CD4-positive, CD25-positive, alpha-beta regulatory T cell (primary cell): ENCODE measurements at places on chromosomes 13 and 19. TPM values are rescaled to one million over a fixed set of nuclear protein-coding genes. Genes with fewer than 3 reads are reported as not detected.

DNA sequence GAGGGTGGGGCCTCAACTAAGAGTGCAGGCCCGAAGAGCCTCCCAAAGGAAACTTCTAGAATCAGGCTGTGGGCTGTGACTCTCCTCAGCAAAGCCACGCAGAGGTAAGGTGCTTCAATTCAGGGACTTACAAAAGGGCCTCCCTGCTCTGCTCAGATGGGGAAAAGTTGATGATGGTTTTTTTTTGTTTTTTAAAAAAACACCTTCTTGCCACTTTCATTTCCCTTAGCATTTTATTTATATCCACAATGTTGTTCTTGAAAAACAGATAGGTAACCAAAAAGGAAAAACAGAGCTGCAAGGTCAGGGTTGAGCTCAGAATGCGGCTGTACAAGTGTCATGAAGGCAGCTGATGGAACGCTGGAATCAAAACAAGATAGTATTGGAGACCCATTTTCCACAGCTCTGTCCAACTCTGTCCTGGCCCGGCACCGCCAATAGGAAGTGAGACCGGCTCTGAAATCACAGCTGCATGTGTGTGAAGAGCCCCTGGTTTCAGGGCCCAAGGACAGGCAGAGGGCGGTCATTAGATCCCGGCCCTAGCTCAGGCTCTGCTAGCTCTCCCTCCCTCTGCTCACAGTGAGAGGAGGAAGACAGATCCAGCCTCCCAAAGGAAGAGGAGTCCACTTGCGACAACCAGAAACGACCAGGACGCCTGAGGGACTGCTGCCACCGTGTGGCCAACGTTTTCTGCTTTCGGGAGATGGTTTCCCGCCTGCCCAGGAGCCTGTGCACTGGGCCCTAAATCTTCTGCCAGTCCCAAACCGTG, 58.3 kb downstream of the KLF2 start:
- H3K4me3 ChIP-seq = peak overlapping the region; percentile 61
- no peaks in the 10 kb centered on the region for H3K27me3 ChIP-seq
- H3K27ac ChIP-seq = peak overlapping the region; percentile 75
- peaks cover 53% of the 10 kb centered on the region for H3K4me1 ChIP-seq
- peaks cover 23% of the 10 kb centered on the region for H3K36me3 ChIP-seq

The KLK13 gene
- polyA plus RNA-seq = not detected

DNA sequence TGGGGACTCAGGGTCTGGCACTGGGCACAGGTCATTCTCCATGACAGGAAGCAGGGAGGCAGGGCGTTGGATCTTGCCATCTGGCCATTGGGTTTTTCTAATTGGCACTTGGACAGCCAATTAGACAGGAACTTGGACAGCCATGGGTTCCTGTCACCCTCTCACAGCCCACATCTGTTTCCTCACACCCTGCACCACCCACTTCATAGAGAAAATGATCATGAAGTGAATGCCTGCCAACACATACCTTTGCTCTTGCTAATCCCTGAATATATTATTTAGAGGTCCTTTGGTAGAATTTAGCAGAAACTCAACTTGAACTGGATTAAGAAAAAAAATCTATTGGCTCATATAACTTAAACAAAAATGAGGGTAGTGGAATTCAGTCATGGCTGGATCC, 4.9 kb upstream of the OLFM2 start:
- DNase-seq = no peak
- no peak overlapping the region for H3K27ac ChIP-seq
- H3K36me3 ChIP-seq = no peaks in the 10 kb centered on the region

GRCh38 chr13:52447354-52447753, 3.1 kb downstream of the VPS36 start:
- H3K27ac ChIP-seq = no peak overlapping the region
- H3K36me3 ChIP-seq = peaks cover 6% of the 10 kb centered on the region
- H3K4me3 ChIP-seq = peak overlapping the region; percentile 30
- no peak for DNase-seq
- no peaks in the 10 kb centered on the region for H3K27me3 ChIP-seq

- H3K27ac ChIP-seq = no peak overlapping the region
- H3K27me3 ChIP-seq = no peaks in the 10 kb centered on the region
- H3K36me3 ChIP-seq = no peaks in the 10 kb centered on the region
- no peaks in the 10 kb centered on the region for H3K4me1 ChIP-seq
These were observed 764.9 kb downstream of the LIG4 start for GRCh38 chr13:107450431-107450830.

DNA sequence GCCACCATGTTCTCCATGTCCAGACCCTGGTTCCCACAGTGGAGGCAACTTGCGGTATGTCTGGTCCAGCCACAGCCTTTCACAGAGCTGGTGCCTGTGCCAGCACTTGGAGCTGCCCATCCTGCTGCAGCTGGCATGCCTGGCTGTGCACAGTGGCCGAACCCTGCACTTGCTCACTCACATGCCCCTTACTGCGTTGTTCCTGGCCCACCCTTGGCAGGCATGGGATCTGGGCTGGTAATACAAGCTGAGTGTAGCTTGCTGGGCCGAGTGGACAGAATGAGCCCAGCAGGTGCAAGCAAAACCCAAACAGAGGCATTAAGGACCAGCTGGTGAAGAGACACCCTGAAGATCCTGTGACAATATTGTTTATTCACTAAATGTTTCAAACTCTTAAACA, 583.9 kb upstream of the SLITRK6 start:
- H3K27ac ChIP-seq = no peak overlapping the region
- no peak for DNase-seq
- H3K4me1 ChIP-seq = no peaks in the 10 kb centered on the region
- no peaks in the 10 kb centered on the region for H3K27me3 ChIP-seq
- H3K36me3 ChIP-seq = no peaks in the 10 kb centered on the region
